ENCODE measurements at places on chromosomes 4 and X. TPM values are rescaled to one million over a fixed set of nuclear protein-coding genes. Genes with fewer than 3 reads are reported as not detected.
A peak's percentile ranks its signal among the peaks of the same experiment; 100 is the strongest.

DNA sequence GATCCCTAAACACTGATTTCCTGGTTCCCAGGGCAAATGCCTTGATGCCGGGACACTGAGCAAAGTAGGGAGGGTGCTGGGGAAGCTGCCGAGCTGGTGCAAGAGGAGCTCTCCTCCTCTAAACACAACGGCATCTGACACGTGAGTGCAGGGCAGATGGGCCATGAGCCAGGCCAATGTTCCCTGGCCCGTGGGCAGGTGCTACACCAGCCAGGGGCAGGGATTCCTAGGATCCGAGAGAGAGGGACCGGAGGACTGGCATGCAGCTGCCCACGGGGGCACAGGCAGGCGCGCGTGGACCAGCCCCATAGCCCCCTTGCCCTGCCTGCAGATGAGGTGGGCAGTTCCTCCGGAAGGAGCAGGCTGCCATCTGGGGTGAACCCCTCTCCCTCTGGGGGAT, 66.8 kb upstream of the AFAP1 start:
- DNase-seq: no peak
- H3K4me1 ChIP-seq: peaks cover 35% of the 10 kb centered on the region
- no peak overlapping the region for H3K27ac ChIP-seq
- H3K4me3 ChIP-seq: no peak overlapping the region
- H3K27me3 ChIP-seq: no peaks in the 10 kb centered on the region

DNA sequence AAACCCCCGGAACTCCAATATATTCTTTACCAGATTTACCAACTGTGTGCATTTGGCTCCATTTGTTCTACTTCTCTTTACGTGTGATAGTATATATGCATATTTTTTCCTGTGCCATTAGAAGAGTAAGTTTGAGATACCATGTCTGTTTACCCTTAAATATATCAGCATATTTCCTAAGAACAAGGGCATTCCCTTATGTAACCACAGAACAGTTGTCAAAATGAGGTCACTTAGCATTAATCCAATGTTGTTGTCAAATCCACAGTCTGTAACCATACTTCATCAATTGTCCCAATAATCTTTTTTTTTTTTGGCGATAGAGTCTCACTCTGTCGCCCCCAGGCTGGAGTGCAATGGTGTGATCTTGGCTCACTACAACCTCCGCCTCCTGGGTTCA, 55.2 kb downstream of the TBC1D14 start:
- H3K27ac ChIP-seq: no peak overlapping the region
- no peaks in the 10 kb centered on the region for H3K27me3 ChIP-seq

DNA sequence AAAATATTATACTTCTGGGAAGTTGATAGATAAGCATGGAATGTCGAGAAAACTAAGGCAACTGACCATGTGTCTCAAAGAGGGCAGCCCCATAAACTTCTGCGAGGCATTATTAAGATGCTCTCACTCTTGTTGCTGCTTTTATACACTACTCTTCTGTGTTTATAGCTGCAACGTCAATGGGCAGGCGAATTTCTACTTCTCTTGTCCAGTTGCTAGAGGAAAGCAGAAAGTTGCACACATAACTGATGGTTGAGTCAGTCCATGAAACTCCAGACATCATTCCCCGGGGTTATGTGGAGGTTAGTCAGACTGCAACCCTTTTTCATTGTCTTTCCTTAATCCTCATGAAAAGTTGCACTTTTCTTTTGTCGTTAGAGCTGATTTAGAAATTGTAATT, 39.8 kb downstream of the VCX3B start:
- H3K36me3 ChIP-seq: no peaks in the 10 kb centered on the region
- DNase-seq: no peak
- H3K27me3 ChIP-seq: no peaks in the 10 kb centered on the region
- H3K27ac ChIP-seq: peak overlapping the region; percentile 89
- H3K4me1 ChIP-seq: peaks cover 14% of the 10 kb centered on the region
- peak overlapping the region; percentile 8 for H3K4me3 ChIP-seq

The PRDM8 gene
- 2.4 TPM for total RNA-seq

DNA sequence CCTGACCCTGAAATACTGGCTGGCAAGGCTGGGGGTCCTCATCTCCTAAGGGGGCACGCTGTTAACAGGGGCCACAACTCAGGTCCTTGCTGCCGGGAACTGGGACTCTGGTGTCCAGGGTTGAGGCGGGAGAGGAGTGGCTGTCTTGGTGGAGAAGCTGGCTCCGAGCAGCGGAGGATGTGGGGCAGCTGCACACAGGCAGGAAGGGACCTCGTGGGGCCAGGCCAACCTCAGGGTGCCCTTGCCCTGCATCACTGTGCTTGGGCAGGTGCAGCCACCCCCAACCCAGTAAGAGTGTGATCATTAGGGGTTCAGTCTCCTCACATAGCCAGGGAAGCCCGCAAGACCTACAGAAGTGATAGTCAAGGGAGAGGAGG, 12.6 kb upstream of the PDE6B start:
- no peak overlapping the region for H3K27ac ChIP-seq
- no peaks in the 10 kb centered on the region for H3K36me3 ChIP-seq
- H3K4me3 ChIP-seq: no peak overlapping the region
- H3K27me3 ChIP-seq: peaks cover 54% of the 10 kb centered on the region
- H3K4me1 ChIP-seq: peaks cover 3% of the 10 kb centered on the region

The STATH gene
- not detected for total RNA-seq

The XAGE1A gene
- total RNA-seq: not detected
